H1 (cell line): ENCODE measurements at places on chromosomes 11 and 22.
A peak's percentile ranks its signal among the peaks of the same experiment; 100 is the strongest.

GRCh38 chr11:100359281-100359680 is 327.8 kb upstream of the ARHGAP42 start:
- no peaks in the 10 kb centered on the region for H3K36me3 ChIP-seq
- H3K27me3 ChIP-seq: no peaks in the 10 kb centered on the region
- no peak overlapping the region for H3K4me3 ChIP-seq
- DNase-seq: no peak
- H3K27ac ChIP-seq: no peak overlapping the region
- no peaks in the 10 kb centered on the region for H3K4me1 ChIP-seq

- H3K36me3 ChIP-seq: peaks cover 9% of the 10 kb centered on the region; the same call in 1 of the 2 replicates
- no peak overlapping the region for H3K4me3 ChIP-seq
- H3K4me1 ChIP-seq: peaks cover 9% of the 10 kb centered on the region
- no peak for DNase-seq
- no peak overlapping the region for H3K27ac ChIP-seq
Measured at GRCh38 chr22:42906605-42907348, 49.7 kb upstream of the ARFGAP3 start.

DNA sequence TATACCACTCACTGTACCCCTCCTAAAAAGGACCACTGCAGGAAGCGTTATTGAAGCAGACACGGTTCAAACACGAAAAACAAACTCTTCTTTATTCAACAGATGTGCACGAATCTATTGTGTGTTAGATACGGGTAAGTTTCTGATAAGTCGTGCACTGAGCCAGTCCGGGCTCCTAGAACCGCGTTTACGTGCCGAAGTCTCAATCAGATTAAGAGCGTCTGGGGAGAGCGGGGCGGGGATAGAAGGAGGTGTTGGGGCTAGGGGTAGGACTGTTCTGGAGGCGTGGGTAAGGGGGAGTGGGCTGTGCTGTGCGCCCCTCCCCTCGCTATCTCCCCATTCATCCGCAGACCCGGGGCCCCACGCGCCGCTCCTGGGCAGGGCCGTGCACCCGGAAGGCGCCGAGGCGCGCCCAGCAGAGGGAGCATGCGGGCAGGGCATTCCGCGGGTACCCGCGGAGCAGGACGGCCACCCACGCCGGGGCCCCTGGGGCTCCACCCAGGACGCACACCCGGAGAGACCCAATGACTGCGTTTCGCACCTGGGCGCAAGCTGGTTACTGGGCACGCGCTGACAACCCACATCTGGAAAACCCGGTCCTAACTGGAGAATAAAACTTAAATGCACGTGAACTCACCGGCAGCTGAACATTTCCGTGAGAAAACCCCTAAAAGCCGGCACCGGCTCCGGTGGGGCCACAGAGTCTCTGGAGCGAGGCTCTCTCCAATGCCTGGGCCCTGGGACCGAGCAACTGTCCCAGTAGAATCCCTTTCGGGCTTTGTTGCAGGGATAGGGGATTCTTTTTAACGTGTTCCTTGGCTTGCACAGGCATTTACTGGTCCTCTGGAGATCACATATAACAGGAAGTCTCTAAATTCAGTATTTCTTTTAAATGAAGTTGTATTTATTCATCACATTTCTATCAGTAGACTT is 40.6 kb downstream of the WEE1 start:
- no peaks in the 10 kb centered on the region for H3K27me3 ChIP-seq
- H3K36me3 ChIP-seq: no peaks in the 10 kb centered on the region
- peak overlapping the region; percentile 26 for H3K4me3 ChIP-seq
- H3K27ac ChIP-seq: peak overlapping the region; percentile 57; the same call in 1 of the 2 replicates
- peak; percentile 90 for DNase-seq

- no peaks in the 10 kb centered on the region for H3K36me3 ChIP-seq
- no peak for DNase-seq
- peaks cover 4% of the 10 kb centered on the region; the same call in 1 of the 2 replicates for H3K4me1 ChIP-seq
- H3K27ac ChIP-seq: no peak overlapping the region
- H3K27me3 ChIP-seq: no peaks in the 10 kb centered on the region
Measured at GRCh38 chr11:108906329-108906728, 241.5 kb downstream of the DDX10 start.

- no peak for DNase-seq
- H3K27me3 ChIP-seq: no peaks in the 10 kb centered on the region
- peaks cover 10% of the 10 kb centered on the region for H3K4me1 ChIP-seq
- H3K4me3 ChIP-seq: no peak overlapping the region
- H3K36me3 ChIP-seq: 0 out of 2 replicates have a peak, but pooled peaks cover 6% of the 10 kb centered on the region
Measured at GRCh38 chr11:12906501-12906900, 102.6 kb upstream of the RASSF10 start.
